ENCODE measurements at places on chromosomes 4 and X.

DNA sequence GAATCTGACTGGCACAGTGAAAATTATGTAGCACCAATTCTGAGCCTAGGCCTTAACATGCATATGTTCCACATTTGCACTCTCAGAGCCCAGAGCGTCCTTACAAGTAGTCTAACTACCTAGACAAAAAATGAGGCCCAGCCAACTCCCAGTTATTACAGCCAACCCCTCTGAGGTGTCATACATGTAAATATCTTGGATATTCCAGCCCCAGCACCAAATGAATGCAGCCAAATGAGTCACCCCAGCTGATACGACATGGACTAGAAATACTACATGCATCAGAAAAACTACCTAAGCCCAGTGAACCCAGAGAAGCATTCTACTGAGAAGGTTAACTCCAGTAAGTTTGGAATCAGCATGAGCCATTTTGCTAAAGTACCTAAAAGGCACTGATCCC lies 145.1 kb downstream of the STPG2 start:
- DNase-seq = no peak

- DNase-seq = no peak
Measured at GRCh38 chrX:49793686-49794085, 35.4 kb upstream of the PAGE4 start.

GRCh38 chrX:31608638-31609037 lies 536.8 kb upstream of the FTHL17 start:
- DNase-seq = no peak

DNA sequence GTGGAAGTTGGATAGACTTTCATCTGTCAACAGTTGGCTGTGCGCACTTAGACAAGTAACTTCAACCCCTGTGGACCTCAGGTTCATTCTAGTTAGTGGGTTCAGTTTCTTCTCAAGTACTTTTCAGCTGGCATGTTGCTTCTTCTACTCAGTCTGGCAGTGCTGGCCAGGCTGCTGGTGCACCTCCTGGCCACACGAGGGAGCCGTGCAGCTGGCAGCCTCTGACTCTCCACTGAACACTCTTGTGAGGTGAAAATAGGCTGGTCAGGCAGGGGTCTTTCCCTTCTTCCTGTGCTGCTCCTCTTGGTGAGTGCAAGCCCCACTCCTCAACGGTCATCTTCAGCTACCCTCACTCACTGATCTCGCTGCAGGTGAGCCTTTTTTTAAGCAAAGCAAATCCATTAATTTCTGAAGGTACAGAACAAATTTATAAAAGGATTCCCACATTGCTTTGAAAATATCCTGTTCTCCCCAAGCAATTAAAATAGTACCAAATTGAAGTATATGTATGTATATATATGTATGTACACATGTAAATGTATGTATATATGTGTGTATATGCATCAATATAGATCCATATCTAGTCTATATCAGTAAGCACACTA lies 30.6 kb downstream of the LONRF3 start:
- peak; percentile 8 for DNase-seq

- no peak for DNase-seq
Measured at GRCh38 chr4:148730082-148730640, 287.9 kb upstream of the NR3C2 start.

- DNase-seq = no peak
Measured at GRCh38 chr4:88396681-88397080, 18.0 kb downstream of the HERC6 start.

DNA sequence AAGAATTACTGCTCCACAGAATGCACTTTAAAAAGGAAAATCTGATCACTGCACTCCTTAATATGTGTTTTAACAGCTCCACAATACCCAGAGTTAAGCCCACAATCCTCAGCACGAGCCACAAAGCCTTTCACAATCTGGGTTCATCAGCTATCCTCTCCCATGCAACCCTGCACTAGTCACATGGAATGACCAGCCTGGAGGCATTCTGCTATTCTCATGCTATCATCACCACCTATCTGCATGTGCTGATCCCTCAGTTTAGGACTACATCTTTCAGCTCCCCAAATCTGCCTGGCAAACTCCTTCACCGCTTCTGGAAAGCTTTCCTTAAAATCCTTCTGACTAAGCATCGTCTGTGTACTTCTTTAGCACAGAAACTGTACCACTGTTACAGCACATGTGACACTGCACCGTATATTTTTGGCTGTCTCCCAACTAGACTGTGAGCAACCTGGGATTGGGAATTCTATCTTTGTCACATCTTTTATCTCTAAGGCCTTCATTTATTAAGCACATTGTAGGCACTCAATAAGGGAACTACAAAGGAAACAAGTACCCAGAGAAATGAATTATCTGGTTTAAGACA lies 18.3 kb upstream of the EIF1AX start:
- DNase-seq = no peak

DNA sequence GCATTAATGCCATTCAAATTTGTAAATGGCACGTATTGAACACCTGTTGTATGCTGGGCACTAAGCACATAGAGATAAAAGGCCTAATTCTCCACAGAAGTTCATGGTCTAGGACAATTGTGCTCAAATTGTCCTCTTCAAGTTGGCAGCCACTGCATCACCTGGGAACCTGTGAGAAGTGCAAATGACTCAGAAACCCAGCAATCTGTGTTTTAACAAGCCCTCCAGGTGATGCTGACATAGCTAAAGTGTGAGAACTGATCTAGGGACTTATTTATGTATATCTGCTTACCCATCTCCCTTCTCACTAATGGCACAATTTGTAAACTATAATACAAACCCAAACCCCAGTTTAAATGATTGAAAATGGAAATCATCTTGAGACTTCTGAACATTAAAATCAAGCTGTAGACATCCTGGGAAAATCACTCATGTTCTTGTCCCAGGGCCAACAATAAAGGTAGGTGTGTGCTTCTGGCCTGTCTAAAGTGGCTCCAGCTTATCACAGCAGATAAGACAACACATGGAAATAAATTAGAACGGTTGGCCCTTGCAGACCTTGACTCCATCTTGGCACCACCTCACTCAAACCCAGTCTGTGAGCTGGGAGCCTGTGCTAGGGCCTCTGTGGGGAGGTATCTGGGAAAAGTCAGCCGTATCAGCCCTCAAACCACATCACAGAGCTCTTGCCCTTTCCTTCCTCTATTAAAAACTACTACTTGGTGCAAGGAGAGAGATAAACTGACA lies 46.8 kb downstream of the UCHL1 start:
- no peak for DNase-seq

- DNase-seq = no peak
Measured at GRCh38 chrX:70446380-70447350, 2.0 kb downstream of the DLG3 start.

DNA sequence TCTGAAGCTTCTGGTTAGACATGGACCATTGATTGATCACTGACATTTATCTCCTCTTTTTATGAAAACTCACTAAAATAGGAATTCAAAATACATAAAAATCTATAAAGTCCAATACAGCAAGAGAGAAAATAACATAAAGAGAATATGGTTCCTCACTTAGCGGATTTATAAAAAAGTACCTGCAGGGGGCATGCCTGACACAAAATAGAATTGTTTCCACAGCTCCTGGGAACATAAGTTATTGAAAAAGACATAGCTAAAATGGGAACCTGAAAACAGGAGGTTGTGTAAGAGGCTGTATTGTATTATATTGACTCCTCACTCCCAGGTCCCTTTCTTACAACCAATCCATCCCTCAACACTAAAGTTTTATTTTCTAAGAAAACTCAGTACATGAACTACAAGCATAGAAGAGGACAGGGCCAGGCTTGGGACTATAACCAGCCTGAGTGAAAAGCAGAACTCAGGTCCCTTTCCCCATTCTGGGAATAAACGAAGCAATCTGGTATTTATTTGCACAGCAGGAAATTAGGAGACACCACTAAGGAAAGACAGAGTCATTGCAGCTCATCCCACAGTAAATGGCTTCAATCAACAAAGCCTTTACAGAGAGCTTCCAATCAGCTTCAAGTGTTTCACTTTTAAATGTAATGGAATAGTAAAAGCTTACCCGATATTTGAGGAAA lies 121.1 kb upstream of the NDST4 start:
- peak; percentile 55 for DNase-seq

DNA sequence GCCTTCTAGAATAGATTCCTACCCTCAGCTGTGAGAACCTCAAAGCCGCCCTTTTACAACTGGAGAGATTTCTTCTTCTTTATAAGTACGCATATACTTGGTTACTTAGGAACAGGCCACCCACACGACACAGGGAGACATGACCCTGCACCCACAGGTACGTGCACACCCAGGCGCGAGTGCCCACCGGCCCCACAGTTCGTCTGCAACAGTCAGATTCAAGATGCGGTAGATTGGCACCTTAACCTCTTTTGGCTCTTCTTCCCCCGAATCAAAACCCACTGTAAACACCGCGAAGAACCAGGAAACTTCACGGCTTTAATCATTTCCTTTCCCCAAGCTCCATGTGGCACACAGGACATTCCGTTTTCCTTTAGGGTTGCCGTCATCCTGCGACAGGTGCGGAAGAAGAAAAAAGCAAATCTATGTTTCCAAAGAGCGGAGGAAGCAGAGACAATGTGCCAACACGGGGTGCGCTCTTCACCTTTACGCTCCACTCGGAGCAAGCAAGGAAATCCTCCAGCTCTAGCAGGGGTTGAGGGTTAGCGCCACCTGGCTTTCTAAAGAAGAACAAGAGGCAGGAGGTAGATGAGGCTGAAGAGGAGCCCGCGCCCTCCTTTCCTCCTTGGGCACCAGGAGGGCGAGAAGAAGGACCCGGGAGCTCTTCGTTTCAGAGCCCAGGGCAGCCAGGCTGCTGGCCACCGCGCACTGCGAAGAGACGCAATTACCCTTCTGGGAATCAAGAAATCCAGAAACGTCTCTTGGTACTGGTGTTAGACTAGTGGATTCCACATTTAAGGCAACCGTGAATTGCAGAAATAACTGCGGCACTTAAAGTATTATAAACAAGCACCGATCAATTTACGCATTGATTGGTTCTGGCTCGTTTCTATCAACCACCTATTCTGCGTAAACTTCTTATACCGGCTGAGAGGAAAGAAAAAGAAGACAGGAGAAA lies 35.7 kb downstream of the HAND2 start:
- peak; percentile 86 for DNase-seq

GRCh38 chrX:132433001-132433400 lies 55.8 kb downstream of the MBNL3 start:
- no peak for DNase-seq

DNA sequence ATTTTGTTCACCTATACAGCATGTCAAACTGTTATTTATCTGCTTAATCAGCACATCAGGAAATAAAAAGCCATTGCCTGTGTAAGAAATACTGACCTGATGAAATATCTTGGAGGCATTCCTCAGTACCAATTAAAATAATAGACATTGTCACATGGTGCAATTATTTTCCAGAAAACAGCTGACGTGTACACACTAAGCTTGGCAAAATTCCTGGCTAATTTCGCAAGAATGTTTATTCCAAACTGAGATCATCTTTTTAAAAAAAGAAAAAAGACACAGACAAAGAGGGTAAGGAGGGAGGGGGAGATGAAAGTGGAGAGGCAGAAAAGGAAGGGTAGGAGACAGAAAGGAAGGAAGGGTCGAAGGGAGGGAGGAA lies 61.9 kb upstream of the NFKB1 start:
- DNase-seq = no peak

DNA sequence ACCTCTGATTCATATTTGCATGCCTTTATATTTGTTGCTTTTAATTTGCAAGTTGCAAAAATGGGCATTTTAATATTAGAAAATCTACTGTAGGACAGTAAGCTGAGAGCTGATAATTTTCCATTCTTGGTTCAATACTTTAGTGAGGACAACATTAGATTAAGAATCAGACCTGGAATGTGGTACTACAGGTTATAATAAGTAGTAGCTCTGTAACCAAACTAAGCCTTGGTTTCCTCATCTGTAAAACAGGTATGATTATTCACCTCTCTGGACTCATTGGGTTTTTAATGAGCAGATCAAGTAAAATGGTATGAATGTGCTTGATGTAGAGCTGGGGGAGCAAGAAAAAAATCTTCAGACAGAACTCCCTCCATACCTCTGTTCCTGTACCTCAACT lies 31.1 kb downstream of the PRRG1 start:
- no peak for DNase-seq

DNA sequence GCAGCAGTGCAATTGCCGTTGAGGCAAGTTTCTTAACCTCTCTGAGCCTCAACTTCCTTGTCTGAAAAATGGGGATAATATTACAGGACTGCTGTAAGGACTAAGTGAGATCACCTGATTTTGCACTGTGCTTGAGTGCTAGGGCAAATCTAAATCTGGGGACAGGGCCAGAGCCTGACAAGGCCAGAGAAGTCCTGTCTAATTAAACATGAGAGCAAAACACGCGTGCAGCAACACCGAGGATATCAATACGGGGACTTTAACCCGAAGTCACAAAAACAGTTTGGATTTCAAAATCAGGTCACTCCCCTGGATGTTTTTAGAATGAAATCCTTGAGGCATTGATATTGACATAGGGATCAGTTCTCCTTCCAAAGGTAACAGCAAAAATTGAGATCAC lies 5.7 kb upstream of the GJB1 start:
- DNase-seq = no peak

GRCh38 chr4:52001616-52002015 lies 18.5 kb downstream of the LRRC66 start:
- DNase-seq = no peak

DNA sequence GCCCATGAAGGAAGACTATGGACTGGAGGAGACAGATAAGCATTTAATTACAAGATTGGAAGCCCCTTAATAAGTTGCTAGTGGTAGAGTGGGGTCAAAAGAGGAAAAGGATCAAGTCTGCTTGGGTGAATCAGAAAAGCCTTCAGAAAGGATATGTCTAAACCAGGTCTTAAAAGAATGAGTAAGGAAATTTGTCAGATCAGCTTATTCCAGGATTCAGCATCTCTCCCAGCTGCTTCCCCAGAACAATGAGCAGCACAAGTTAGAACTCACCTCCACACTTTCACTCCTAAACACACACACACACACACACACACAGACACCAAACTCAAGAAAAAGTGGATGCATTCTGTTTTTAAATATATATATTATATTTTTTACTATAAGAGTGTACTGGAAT lies 166.5 kb downstream of the CPEB2 start:
- DNase-seq = no peak

- DNase-seq = no peak
Measured at GRCh38 chrX:13420545-13421183, 100.8 kb upstream of the ATXN3L start.

Measured in NCI-H1092 treated with DMSO at 0.1 percent for 48 hours (cell line).